ENCODE measurements at places on chromosomes 5 and 9.
A peak's percentile ranks its signal among the peaks of the same experiment; 100 is the strongest.

DNA sequence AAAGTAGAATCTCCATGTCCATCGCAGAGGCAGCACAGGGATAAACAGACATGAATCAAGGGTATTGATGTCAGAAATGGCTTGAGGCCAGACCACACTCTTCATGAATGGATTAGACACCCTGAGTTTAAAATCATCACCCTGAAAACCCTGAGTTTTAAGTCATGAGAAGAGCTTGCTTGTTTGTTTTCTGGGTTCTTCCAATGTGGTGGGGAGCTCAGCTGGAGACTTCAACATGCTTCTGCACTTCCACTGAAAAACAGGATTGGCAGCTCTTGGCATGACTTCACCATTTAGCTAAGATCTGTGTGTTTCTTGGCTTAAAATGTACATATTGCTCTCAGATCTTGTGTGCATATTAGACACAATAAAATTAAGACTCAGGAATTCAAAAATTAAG lies 9.8 kb downstream of the GCNT4 start:
- DNase-seq = no peak

- DNase-seq = peak; percentile 44
Measured at GRCh38 chr5:148810823-148811222, 15.6 kb upstream of the ADRB2 start.

GRCh38 chr5:176883700-176884570 lies 15.2 kb downstream of the HK3 start:
- no peak for DNase-seq

- no peak for DNase-seq
Measured at GRCh38 chr9:89353989-89354388, 35.7 kb downstream of the SECISBP2 start.

- DNase-seq = no peak
Measured at GRCh38 chr5:137954131-137954879, 65.0 kb downstream of the PKD2L2 start.

DNA sequence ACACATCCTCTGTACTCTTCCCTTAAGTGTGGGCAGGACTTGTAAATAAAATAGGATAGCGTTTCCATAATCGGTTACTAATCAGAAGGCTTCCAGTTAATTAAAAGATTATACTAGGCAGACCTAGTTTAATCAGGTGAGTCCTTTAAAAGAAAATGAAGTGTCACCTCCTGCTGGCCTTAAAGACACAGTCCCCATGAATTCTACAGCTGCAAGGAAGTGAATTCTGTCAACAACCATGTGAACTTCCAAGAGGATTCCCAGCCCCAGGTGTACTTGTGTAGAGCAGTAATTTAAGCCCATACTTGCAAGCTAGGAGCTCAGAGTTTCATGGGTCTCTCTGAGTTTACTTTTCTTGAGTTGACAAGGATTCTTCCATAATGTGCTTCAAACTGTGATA lies 918.3 kb downstream of the DTWD2 start:
- no peak for DNase-seq

- no peak for DNase-seq
Measured at GRCh38 chr5:92518318-92518904, 1062.6 kb downstream of the NR2F1-AS1 start.

GRCh38 chr9:26373616-26374015 lies 519.0 kb downstream of the CAAP1 start:
- no peak for DNase-seq

DNA sequence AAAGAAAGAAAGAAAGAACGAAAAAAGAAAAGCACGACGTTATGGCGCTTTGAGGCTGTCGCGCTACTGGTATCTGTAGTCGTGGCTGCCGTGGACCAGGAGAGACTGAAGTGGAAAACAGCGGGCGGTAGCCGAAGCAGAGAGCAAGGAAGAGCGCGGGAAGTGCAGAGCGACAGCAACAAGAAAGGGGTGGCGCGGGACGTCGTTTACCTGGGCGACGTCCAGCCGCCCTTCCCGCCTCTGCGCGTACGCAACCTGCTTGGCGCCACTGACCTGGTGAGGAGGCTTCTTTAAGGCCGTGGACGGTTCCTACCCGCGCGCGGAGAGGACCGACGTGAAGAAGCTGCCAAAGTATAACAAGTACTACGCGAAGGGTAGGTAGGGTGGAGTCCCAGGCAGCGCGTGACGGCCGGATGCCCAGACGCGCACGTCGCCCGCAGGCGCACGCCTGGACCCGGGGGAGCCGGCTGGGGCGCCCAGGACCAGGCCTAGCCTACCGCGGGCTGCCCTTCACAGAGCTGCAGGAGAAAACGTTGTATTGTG lies 15.4 kb downstream of the CCL28 start:
- peak; percentile 9 for DNase-seq

- no peak for DNase-seq
Measured at GRCh38 chr5:65762234-65762633, 40.2 kb downstream of the NLN start.

DNA sequence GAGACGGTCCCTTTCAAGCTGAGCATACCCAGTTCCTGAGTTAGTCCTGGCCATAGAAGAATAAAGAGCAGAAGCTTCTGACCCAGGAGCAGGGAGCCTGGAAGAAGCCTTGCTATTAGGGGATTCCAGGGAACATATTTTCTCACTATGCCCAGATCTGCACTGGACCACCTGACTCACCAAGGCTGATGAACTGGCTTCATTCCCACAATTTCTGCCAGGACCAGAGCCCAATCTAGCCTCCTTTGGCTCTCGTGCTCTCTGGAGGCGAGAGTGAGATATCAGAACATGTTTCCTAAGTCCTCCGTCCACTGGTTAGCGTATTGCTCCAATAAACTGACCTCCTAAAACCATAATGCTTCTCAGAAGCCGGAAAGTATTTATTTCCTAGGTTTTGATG lies 9.9 kb downstream of the GABBR2 start:
- DNase-seq = no peak

GRCh38 chr5:109484597-109484996 lies 74.8 kb upstream of the PJA2 start:
- DNase-seq = peak; percentile 11

DNA sequence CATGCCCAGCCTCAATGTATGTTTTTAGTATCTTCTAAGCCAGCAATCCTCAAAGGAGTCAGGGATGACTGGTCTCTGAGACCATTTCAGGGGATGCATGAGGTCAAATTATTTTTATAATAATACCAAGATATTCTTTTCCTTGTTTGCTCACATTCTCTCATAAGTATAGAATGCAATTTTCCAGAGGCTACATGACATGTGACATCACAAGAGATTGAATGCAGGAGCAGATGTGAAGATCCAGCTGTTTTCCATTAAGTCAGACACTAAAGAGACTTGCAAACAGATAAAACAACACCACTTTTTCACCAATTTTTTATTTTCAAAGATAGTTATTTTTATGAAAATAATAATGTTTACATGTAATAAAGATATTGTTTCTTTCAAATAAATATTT lies 22.0 kb upstream of the FREM1 start:
- no peak for DNase-seq

- no peak for DNase-seq
Measured at GRCh38 chr5:154829589-154830218, 20.7 kb downstream of the FAXDC2 start.

DNA sequence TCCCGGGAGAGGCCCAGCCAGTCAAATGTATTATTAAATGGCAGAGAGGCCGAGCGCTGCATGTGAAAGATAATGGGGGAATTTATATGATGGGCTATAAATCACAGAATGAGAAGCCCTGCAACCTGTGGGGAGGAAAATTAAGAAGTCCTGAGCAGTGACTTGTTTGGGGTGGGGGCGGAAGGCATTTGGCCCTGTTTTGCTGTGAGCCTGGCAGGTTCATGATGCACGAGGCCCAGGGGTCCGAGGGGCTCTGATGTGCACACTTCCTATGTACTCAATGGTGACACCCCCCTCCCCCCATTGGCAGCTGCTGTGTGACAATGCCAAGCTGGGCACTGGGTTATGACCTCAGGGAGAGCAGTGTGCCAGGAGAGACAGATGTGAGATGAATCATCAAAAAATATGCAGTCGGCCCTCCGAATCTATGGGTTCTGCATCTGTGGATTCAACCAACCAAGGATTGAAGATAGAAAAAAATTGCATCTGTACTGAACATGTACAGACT lies 13.7 kb upstream of the DAB2IP start:
- DNase-seq = no peak

Data from inflammatory macrophage (primary cell).